ENCODE measurements at places on chromosomes 4 and X.

DNA sequence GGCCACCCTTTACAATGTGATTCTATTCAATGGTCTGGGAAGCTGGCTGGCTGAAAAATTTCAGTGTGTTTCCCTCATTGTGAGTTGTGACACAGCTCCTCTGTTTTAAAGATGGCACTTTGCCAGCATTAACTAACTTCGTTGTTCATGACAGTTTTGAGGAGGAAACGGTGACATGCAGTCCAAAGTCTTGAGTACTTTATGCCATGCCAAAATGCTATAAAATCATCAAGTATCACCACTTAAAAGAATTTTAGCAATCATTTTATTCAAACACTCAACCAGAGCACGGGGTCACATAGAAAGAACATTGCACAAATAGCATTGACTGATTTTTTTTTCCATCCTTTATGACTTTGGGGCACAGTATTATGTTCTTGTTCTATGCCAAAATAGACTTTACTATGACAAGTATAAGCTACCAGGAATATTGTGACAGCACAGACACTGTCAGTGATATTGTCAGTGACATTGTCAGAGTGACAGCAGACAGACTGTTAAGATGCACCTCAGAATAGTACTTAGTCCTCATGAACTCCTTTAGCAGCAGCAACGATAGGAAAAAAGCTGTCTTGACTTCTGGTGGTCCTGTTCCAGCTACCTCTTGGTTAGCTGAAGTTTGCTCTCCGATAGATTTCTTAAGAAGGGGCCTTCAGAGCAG is 46.7 kb downstream of the CXCL13 start:
- H3K4me1 ChIP-seq: peaks cover 10% of the 10 kb centered on the region
- DNase-seq: no peak
- no peaks in the 10 kb centered on the region for H3K36me3 ChIP-seq

- H3K4me1 ChIP-seq: peaks cover 22% of the 10 kb centered on the region
- H3K27me3 ChIP-seq: no peaks in the 10 kb centered on the region
- H3K27ac ChIP-seq: no peak overlapping the region
- no peak overlapping the region for H3K4me3 ChIP-seq
Observed at GRCh38 chr4:10160281-10160856, 43.8 kb upstream of the WDR1 start.

DNA sequence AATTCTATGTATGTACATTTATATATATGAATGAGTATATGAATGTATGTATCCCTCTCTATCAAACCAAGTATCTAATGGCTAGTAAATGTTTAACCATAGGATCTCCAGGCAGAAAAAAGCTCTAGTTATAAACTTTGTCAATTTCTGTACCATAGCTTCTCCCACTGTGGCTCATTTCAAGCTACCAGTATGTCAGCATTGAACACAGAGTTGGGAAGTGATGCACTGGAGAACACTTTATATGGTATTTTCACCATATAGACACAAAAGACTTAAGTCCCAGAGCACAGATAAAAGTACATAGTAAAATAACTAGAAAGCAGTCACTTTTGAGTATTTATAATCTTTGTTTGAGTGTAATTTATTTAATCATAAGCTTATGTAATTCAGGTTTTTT is 53.9 kb upstream of the ATP8A1 start:
- no peaks in the 10 kb centered on the region for H3K27me3 ChIP-seq
- H3K4me1 ChIP-seq: no peaks in the 10 kb centered on the region
- no peak overlapping the region for H3K4me3 ChIP-seq
- DNase-seq: no peak
- H3K27ac ChIP-seq: no peak overlapping the region

GRCh38 chrX:72295745-72296144 is 10.0 kb downstream of the CITED1 start:
- H3K4me3 ChIP-seq: no peak overlapping the region
- H3K27me3 ChIP-seq: no peaks in the 10 kb centered on the region
- no peak for DNase-seq

DNA sequence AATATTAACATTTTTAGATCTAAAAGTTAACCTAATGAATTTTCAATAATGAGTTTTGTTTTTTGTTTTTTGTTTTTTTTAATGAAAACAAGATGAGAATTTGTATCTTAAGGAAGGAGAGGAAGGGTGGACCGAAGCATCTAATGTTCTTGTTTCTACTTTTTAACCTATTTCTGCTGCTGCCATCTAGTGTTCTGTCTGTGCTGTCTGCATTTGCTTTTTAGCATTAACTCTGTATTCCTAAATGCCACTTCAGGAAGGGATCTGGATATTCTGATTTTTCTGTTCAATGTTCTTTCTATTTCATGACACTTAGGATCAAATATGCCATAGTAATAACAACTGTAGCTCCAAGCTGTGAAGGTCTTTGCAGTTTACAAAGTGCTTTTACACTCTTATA is 161.7 kb downstream of the BRWD3 start:
- no peak overlapping the region for H3K4me3 ChIP-seq
- DNase-seq: no peak
- no peaks in the 10 kb centered on the region for H3K27me3 ChIP-seq
- no peak overlapping the region for H3K27ac ChIP-seq
- H3K36me3 ChIP-seq: no peaks in the 10 kb centered on the region

DNA sequence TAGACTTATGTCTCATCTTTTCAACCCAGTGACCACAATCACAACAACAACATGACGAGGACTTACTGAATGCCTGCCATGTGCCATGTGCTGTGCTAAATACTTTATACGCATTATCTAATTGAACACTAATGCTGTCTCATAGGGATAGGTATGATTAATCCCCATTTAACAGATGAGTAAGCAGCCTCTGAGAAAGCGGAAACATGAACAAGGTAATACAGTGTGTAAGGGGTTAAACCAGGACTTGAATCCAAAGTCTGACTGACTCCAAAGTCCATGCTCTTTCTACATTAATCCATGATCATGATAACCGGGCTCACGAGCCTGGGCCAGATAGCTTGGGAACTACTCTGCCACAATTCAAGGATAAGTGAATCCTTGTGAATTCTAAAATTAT is 105.3 kb upstream of the MBNL3 start:
- H3K4me1 ChIP-seq: no peaks in the 10 kb centered on the region
- H3K4me3 ChIP-seq: no peak overlapping the region
- no peaks in the 10 kb centered on the region for H3K27me3 ChIP-seq
- no peak for DNase-seq
- no peaks in the 10 kb centered on the region for H3K36me3 ChIP-seq

DNA sequence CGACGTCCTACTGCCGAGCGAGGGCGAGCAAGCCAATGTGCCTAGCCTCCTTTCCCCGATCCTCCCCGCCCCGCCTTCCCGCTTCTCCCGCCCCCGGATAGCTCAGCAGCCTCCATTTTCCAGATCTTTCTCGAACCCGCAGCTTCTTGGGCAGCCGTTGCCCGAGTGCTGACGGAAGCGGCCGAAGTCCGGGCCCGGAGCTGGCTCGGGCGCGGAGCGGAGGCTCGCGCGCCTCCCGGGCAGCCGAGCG is 172 bp upstream of the HSPA4L start:
- peaks cover 8% of the 10 kb centered on the region for H3K4me1 ChIP-seq
- H3K27me3 ChIP-seq: no peaks in the 10 kb centered on the region
- DNase-seq: no peak
- peak overlapping the region; percentile 73 for H3K4me3 ChIP-seq
- peak overlapping the region; percentile 84 for H3K27ac ChIP-seq

GRCh38 chr4:6450709-6451108 is 21.7 kb downstream of the PPP2R2C start:
- H3K4me3 ChIP-seq: no peak overlapping the region
- H3K36me3 ChIP-seq: no peaks in the 10 kb centered on the region
- no peak for DNase-seq
- H3K27ac ChIP-seq: no peak overlapping the region

GRCh38 chr4:24741910-24742309 is 53.5 kb upstream of the SOD3 start:
- no peaks in the 10 kb centered on the region for H3K27me3 ChIP-seq
- no peak for DNase-seq
- H3K27ac ChIP-seq: no peak overlapping the region
- no peak overlapping the region for H3K4me3 ChIP-seq

DNA sequence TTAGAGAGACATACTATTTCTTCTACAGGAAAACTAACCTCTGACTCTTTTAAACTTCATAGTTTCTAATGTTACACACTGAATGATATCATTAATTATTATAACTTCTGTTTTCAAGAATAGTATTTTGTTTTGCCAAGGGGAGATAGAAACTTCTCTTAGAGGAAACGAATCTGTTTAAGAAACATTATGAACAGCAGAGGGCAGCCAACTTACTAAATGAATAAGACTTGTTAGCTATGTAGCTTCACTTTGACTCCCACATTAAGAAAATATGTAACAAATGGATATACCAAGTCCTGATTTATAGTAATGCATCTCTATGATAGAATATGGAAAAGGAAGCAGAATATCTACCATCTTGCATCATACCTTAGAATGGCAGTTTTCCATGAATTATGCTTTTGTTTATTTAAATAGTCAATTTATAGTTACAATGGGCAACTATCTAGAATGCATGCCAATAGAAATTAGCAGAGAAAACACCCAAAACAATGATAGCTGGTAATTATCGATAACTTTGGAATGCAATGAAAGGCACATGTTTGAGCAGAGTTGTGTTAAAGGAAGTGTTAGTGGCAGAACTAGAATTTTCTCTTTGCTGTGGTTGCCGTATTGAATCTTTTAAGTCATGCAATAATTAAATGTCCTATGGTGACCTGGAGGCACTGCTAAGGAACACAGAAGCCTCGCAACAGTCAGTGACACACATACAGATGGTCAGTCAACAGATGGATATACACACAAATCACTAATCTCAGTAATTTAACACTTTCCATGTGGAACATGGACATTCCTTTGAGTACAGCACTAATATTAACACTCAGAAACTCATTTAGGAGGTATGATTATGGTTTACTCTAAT is 105.7 kb upstream of the PDLIM3 start:
- peaks cover 37% of the 10 kb centered on the region for H3K4me1 ChIP-seq
- DNase-seq: no peak
- H3K36me3 ChIP-seq: peaks cover 17% of the 10 kb centered on the region
- H3K4me3 ChIP-seq: no peak overlapping the region
- no peaks in the 10 kb centered on the region for H3K27me3 ChIP-seq
- peak overlapping the region; percentile 68 for H3K27ac ChIP-seq
